ENCODE measurements at places on chromosomes 2 and 18.

GRCh38 chr2:11874861-11875260 lies 128.4 kb downstream of the LPIN1 start:
- DNase-seq: no peak

GRCh38 chr18:50119296-50119695 lies 75.7 kb downstream of the MYO5B start:
- no peak for DNase-seq

GRCh38 chr2:24541621-24542020 lies 50.6 kb downstream of the NCOA1 start:
- no peak for DNase-seq

DNA sequence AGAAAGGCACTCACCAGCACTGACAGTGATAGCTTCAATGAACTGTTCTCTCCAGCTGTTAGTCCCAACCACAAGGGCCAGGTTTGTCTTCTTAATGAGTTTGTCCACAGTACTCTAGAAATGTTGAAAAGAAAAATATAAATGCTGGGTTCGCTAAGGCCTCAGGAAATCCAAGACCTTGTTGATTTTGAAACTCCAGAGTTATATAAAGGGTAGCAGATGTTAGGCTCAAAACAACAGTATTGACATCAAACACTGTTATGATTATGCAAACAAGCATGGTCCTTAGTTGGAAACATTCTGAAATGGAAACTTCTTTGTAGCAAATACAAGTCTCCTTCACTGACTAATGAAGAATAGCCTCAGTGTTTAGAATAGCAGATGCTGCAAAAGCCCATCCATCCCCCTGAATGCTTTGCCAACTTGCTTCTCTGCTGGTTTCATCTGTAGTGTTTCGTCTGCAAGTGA lies 291.1 kb downstream of the SLC8A1 start:
- no peak for DNase-seq

- DNase-seq: no peak
Observed at GRCh38 chr2:19574778-19575260, 216.4 kb upstream of the OSR1 start.

- no peak for DNase-seq
Observed at GRCh38 chr2:29519338-29519925, 402.0 kb downstream of the ALK start.

DNA sequence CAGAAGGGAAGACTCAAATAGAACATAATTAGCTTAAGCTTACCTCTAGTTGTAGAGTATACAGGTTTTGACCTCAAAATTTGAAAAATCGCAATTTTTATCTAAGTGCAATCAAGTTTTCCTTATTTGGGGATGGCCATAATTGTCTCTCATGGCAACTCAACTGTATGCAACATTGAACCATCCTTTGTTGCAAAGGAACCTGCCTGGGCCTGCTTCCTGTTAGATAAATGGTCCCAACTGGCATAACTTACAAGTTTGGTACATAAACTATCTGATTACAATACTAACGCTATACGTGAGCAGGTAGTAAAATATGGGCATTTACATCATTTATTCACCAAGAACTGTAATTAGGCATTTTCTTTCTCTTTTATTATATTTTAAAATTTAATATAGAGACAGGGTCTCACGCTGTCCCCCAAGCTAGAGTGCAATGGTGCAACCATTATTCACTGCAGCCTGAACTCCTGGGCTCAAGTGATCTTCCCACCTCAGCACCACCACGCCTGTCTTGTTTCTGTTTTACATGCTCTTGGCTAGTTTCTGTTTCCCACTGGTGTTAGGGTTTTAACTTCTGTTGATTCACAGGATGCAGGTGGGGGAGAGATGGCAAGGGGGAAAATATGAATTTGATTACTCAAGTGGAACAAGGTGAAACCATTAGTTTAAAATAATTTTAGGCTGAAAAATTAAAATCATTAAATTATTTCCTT lies 55.3 kb upstream of the B3GNT2 start:
- DNase-seq: no peak

- DNase-seq: peak; percentile 42
Observed at GRCh38 chr2:12416600-12416999, 300.1 kb upstream of the TRIB2 start.

- DNase-seq: no peak
Observed at GRCh38 chr2:112725545-112726457, 5.0 kb downstream of the NT5DC4 start.

DNA sequence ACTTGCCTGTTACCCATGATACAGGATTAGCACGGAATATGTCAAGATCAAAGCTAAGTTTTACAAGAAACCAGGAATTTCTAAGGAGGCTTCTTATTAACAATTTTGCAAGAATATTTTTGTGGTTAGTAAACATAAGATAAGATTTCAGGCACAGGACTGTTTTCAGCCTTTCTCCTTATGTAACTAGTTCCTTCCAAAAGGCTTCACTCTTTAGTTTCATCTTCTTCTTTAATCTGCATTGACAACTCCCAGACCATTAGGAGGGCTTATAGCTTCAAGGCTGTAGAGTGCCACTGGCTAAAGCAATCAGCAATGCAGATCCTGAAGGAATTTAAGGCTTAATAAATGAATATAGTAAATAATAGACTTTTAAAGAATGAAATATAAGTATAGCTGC lies 29.3 kb downstream of the SLC14A1 start:
- no peak for DNase-seq

DNA sequence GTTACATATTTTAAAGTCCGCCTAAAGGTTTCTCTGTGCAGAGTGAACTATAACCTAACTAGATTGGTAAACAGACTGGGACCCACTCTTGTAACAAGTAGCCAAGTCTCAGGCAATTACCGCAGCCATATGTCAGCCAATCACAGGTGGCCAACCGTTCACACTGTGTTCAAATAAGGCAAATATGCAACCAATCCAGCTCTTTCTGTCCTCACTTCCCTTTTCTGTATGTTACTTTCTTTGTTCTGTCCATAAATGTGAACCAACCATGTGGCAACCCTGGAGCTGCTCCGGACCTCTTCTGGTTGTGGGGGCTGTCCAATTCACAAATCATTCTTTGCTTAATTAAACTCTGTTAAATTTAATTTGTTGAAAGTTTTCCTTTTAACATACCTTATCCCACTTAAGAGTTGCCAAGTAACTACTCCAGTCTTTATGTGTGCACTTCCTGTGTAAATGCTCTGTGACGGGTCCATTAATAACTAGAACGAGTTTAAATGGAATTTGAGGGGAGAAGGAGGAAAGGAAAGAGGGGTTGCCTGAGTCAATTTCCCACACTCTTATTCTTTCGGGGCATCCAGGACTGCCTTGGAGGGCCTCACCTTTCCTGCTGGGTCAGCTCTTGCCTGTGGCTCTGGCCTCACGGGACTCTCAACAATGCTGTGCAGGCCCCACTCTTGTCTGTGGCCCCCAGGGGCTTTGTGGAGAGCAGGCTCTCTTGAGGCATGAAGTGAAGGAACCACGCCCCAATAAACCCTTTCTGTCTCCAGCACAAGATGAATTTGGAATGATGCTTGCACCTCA lies 6.6 kb upstream of the RPL37A start:
- no peak for DNase-seq
